ENCODE measurements at places on chromosomes 5 and 9. TPM values are rescaled to one million over a fixed set of nuclear protein-coding genes. Genes with fewer than 3 reads are reported as not detected.
A peak's percentile ranks its signal among the peaks of the same experiment; 100 is the strongest.

KCNIP1 gene
- total RNA-seq = not detected

PRSS3 gene
- total RNA-seq = not detected

ELOVL7 gene
- total RNA-seq = not detected

ZNF483 gene
- total RNA-seq = 28.5 TPM

LNPEP gene
- total RNA-seq = 52.0 TPM

NRARP gene
- total RNA-seq = 1.4 TPM

MYMK gene
- total RNA-seq = not detected

OGN gene
- 0.11 TPM for total RNA-seq

SPACA9 gene
- total RNA-seq = 0.92 TPM

DNA sequence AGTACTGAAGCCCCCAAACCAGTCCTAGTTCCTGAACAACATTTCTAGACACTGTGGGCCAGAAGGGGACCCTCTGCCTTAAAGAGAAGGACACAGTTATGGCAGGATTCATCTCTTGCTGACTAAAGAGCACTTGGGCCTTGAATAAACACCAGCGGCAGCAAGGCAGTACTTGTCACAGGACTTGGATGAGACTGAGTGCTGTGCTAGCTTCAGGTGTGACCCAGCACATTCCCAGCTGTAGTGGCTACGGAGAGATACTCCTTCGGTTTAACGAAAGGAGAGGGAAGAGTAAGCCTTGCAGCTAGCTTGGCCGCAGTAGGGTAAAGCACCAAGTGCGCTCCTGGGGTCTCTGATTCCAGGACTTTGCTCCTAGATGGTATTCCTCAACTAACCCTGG lies 10.9 kb upstream of the STX17 start:
- DNase-seq = no peak
- H3K4me3 ChIP-seq = no peak overlapping the region
- H3K27me3 ChIP-seq = no peaks in the 10 kb centered on the region
- H3K36me3 ChIP-seq = no peaks in the 10 kb centered on the region

DNA sequence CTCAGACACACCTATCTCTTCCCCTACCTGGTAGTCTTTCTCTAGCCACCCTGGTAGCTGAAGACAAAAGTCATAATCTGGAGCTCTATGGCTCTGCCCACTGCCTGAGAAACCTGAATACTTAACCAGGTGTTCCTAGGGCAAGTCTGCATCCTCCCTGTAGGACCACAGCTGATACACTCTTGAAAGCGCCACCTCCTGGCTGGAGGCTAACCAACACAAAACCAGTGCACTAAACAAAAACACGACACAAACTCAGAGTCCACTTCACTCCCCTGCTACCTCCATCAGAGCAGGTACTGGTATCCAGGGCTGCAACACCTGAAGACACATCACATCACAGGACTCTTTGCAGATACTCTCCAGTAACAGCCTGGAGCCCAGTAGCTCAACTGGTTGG lies 84.6 kb upstream of the ANXA1 start:
- H3K27ac ChIP-seq = no peak overlapping the region
- no peaks in the 10 kb centered on the region for H3K36me3 ChIP-seq
- H3K27me3 ChIP-seq = no peaks in the 10 kb centered on the region
- H3K4me3 ChIP-seq = no peak overlapping the region
- no peak for DNase-seq

DNA sequence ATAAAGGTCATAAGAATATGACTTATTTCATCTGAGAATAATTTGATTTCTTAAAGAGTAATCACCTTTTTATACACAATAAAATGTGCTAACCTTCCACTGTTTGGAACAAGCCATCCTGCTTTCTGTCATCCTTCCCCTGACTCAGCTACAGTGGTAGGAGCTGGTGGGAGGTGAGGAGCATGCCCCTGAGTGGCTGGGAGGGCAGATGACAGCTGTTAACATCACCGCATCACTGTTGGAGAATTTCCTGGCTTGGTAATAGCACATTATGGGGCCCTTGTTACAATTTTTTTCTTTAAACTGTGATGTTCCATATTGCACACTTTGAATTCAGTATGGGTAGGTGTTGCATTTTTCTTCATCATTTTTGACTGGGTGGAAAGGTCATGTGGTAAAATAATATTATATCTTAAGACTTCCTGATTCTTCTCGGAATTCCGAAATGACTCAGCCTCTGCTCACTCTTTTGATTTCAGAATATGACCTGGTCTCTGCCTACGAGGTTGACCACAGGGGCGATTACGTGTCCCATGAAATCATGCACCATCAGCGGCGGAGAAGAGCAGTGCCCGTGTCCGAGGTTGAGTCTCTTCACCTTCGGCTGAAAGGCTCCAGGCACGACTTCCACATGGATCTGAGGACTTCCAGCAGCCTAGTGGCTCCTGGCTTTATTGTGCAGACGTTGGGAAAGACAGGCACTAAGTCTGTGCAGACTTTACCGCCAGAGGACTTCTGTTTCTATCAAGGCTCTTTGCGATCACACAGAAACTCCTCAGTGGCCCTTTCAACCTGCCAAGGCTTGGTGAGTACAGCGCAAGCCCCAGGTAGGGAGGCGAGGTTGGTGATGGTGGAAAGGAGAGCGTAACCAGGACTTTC lies 5.8 kb downstream of the ADAMTS16 start:
- no peak for DNase-seq
- H3K4me3 ChIP-seq = no peak overlapping the region
- no peaks in the 10 kb centered on the region for H3K4me1 ChIP-seq
- no peaks in the 10 kb centered on the region for H3K36me3 ChIP-seq

DNA sequence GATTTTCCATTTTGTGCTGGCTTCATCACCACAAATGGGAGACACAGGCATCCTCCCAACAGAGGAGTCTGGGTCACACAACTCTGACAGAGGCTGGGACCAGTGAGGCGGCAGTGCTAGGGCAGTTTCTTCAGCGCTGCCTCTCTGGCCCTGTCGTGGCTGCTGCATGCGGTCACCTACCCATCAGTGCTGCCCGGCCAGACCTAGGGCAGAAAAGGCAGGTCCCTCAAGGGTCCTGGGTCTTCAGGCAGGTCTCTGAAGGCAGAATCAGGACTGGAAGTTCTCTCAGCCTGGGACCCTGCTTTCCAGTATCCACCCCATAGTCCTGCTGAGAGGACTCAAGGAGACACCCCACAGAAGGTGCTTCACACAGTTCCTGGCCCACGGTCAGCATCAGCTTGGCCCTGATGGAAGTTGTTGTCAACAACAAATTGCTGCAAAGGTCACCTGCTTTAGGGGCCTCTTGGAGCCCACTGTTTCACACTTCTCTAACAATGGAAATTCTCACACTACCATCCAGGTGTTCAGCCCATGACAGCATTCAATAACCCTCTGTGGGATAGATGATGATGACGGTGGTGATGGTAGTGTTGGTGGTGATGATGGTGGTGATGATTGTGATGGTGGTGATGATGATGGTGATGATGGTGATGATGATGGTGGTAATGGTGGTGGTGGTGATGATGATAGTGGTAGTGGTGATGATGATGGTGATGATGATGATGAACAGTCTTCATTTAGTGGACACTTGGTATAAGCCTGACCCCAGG lies 146.4 kb upstream of the PPP1R26 start:
- no peaks in the 10 kb centered on the region for H3K4me1 ChIP-seq
- H3K36me3 ChIP-seq = no peaks in the 10 kb centered on the region
- no peak overlapping the region for H3K4me3 ChIP-seq
- DNase-seq = no peak

GRCh38 chr5:83388608-83389007 lies 82.9 kb upstream of the VCAN start:
- no peaks in the 10 kb centered on the region for H3K27me3 ChIP-seq
- H3K4me3 ChIP-seq = no peak overlapping the region
- H3K36me3 ChIP-seq = no peaks in the 10 kb centered on the region
- H3K27ac ChIP-seq = no peak overlapping the region

- H3K4me3 ChIP-seq = no peak overlapping the region
- H3K36me3 ChIP-seq = no peaks in the 10 kb centered on the region
- DNase-seq = no peak
- H3K4me1 ChIP-seq = no peaks in the 10 kb centered on the region
- no peak overlapping the region for H3K27ac ChIP-seq
- peaks cover 7% of the 10 kb centered on the region for H3K27me3 ChIP-seq
Observed at GRCh38 chr5:14213813-14214585, 70.9 kb downstream of the TRIO start.

- H3K4me1 ChIP-seq = no peaks in the 10 kb centered on the region
- no peaks in the 10 kb centered on the region for H3K27me3 ChIP-seq
- H3K27ac ChIP-seq = no peak overlapping the region
- no peak overlapping the region for H3K4me3 ChIP-seq
- DNase-seq = no peak
Observed at GRCh38 chr5:133892774-133893173, 75.7 kb downstream of the C5orf15 start.

GRCh38 chr9:110095776-110096175 lies 112.2 kb downstream of the C9orf152 start:
- H3K4me3 ChIP-seq = no peak overlapping the region
- no peaks in the 10 kb centered on the region for H3K36me3 ChIP-seq
- H3K4me1 ChIP-seq = no peaks in the 10 kb centered on the region
- H3K27ac ChIP-seq = no peak overlapping the region
- H3K27me3 ChIP-seq = no peaks in the 10 kb centered on the region
- no peak for DNase-seq

DNA sequence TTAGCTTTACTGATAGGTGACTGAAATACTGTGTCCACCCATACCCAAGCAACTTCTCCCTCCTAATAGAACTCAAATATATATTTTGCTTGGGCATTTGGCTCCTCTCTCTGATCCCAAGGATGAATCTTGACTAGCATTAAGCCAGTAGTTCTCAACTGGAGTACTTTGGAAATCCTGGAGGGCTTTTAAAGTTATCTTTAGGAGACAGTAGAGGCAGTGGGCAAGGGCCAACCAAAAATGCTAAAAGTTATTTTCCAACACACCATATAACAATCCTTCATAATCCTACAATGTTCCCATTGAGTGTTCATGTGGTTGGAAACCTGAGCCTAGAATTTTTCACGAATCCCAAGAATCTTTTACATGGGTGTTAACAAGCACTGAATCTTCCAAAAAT lies 11.1 kb upstream of the ETF1 start:
- H3K36me3 ChIP-seq = peaks cover 57% of the 10 kb centered on the region
- H3K4me3 ChIP-seq = no peak overlapping the region
- no peaks in the 10 kb centered on the region for H3K27me3 ChIP-seq
- no peak overlapping the region for H3K27ac ChIP-seq
- DNase-seq = no peak

- no peak for DNase-seq
- H3K36me3 ChIP-seq = no peaks in the 10 kb centered on the region
- no peaks in the 10 kb centered on the region for H3K4me1 ChIP-seq
Observed at GRCh38 chr5:98540056-98540455, 233.4 kb upstream of the RGMB start.

DNA sequence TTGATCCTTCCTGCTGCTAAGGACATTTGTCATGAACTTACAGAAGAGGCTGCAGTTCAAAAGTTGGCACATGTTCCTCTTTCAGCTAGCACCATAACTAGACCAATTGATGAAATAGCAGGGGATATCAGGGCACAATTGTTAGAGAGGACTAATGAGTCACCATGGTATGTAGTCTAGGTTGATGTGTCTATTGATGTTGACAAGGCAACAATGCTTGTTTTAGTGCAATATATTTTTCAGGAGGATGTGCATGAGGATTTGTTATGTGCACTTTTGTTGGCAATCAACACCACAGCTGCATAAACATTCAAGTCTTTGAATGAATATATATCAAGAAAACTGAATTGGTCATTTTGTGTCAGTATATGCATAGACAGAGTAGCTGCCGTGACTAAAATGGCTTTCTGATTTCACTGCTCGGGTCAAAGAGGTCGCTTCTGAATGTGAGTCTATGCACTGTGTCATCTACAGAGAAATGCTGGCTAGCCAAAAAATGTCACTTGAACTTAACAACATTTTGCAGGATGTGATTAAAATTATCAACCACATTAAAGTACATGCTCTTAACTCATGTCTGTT lies 68.0 kb downstream of the FGF10 start:
- H3K36me3 ChIP-seq = no peaks in the 10 kb centered on the region
- no peak overlapping the region for H3K27ac ChIP-seq
- H3K27me3 ChIP-seq = no peaks in the 10 kb centered on the region
- H3K4me3 ChIP-seq = no peak overlapping the region
- no peak for DNase-seq

DNA sequence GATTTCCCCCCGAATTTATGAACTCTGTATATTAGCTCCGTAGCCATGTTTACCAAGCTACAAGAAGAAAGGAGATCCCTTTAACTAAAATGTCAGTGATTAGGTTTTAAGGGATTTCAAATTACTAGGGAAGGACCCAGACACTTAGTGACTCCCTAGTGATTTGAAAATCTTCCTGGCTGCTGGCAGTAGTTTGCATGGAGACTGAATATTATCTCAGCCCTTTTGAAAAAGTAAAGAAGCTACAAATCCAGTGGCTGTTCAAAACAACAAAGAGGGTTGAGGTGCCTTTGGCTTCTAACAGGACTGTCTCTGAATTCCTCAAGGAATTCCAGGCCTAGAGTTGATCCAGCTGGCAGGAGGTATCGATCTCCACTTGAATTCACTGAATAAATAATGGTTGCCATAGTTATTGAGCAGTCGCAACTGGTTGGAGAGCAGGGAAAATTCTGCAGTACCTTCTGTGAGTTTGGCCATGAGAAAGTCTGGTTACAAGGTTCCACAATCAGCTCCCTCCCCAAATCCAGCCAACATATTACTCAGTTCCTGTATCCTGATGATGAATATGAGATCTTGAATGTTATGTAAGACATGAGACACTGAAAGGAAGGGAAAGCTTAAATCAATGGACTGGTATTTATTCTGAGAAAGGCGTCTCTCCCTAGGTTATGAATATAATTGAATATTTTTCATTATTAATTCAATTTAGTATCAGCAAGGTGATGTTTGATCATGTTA lies 37.7 kb downstream of the NR4A3 start:
- H3K4me1 ChIP-seq = no peaks in the 10 kb centered on the region
- DNase-seq = no peak
- no peaks in the 10 kb centered on the region for H3K27me3 ChIP-seq
- no peak overlapping the region for H3K27ac ChIP-seq
- H3K4me3 ChIP-seq = no peak overlapping the region
- no peaks in the 10 kb centered on the region for H3K36me3 ChIP-seq

DNA sequence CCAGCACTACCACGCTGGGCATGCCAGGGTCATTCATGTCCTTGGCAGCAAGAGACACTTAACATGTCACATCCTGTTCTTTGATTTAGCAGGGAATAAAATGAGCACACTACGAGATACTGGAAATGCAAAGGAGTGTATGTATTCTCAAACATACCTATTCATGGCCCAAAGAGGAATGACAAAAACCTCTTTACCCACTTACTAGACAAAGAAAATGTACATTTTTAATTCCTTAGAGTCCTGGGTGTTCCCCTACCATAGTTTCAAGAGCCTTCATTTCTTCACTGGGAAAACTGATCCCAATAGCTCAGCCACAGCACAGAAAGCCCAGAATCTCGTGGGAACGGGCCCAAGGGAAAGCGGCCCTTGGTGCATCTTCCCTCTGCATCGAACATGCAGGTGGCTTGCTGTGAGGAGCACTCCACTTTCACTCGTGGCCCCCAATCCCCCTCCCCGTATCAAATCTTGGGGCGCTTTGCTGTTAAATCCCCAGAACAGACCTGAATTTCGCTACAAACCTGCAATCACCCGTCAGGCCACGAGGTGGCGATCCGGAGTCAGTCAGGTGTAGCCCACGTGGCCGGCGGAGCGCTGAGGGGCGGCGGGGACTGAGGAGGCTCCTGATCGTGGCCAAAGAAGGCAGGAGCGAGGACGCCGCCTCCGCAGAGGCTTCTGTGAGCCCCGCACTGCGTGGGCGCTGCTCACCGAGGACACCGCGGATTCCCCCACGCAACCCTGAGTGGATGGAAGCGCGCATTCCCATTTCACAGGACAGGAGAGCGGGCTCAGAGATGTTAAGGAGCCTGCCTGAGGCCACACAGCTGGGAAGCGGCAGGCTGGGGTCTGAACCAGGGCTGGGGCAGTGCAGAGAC lies 91.4 kb downstream of the LMX1B start:
- DNase-seq = peak; percentile 81
- no peaks in the 10 kb centered on the region for H3K36me3 ChIP-seq
- peaks cover 21% of the 10 kb centered on the region for H3K4me1 ChIP-seq
- no peak overlapping the region for H3K27ac ChIP-seq

Measured in CD4-positive, alpha-beta T cell (primary cell).